ENCODE measurements at places on chromosomes 6 and 20.

DNA sequence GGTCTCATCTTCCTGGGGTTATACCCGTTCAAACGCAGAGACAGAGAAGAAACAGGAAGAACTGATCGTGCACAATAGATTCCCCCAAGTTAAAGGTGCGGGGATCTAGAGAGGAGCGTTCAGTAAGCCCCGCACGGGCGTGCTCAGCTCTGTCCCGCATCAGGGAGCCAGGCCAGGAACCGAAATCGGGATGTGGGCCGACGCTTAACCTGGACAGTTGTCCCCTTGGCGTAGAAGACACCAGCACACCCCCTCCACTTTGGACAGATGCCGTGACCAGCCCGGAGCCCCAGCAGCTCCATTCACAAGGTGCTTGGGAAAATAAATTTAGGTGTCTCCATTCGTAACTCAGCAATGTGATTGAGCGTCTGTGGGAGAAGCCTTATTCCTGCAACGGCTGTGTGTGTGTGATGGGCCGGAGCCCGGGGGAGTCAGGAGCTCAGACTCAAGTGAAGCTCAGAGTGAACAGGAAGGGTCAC lies 24.0 kb upstream of the GATA5 start:
- DNase-seq: no peak

- no peak for DNase-seq
Measured at GRCh38 chr6:158631678-158632537, 12.6 kb downstream of the DYNLT1 start.

DNA sequence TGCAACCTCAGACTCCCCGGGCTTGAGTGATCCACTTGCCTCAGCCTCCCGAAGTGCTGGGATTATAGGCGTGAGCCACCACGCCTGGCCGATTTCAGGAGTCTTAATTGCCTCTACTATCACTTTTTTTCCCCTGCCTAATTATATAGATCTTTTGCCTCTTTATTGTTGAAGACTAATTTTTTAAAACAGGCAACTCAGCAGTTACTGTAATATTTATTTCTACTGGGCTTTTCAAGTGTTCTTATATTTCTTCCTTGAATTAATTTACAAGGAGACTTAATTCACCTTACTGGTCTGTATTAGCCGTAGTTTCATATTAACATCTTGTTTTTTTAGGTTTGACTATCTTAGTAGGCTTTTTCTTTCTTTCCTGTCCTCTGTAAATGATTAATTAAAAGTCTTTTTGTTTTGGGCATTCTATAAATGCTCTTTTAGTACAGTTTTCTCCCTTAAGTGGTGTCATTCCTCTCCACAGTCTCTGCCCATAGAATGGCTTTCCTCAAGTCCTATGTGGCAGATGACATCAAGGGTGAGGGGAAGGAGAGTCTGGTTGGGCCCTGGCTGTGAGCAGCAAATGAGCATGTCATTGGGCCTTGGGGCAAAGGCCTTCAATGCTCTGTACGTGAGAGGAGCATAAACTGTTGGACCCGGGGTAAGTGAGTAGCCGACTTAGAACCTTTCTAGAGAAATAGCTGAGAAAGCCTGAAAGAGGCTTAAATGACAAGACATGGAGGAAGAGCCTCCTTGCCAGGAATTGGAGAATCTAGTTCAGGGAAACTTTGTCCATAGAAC lies 36.0 kb downstream of the ANKS1A start:
- DNase-seq: no peak

GRCh38 chr20:40309731-40310130 lies 379.3 kb downstream of the MAFB start:
- no peak for DNase-seq

DNA sequence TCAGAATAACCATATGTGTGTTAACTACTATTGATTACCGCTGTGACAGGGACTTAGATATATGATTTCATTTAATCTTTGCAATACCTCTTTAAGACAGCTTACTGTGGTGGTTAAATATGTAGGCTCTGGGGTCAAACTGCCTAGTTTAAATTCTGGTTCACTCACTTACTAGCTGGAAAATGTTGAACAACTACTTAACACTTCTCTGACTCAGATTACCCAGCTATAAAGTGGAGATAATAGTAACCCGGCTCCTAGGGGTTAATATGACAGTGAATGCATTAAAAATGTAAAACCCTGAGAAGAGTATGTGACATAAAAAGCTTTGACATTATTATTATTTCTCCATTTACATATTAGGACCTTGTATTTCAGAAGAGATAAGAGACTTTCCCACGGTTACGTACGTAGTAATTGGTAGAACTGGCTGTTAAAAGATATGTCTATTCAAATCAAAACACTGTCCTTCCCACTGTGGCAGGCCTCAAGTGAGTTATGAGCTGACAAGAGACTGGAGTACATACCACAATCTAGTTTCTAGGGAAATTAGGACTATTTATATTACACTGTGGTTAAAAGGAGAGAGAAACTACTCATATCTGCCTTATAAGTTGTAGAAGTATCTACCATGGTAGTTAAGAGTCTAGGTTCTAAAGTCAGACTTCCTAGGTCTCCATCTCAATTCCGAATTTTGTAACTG lies 4.4 kb upstream of the PLCB1 start:
- no peak for DNase-seq

- no peak for DNase-seq
Measured at GRCh38 chr6:44061375-44062104, 65.7 kb downstream of the MRPL14 start.

- no peak for DNase-seq
Measured at GRCh38 chr6:166153966-166154365, 13.7 kb downstream of the TBXT start.

DNA sequence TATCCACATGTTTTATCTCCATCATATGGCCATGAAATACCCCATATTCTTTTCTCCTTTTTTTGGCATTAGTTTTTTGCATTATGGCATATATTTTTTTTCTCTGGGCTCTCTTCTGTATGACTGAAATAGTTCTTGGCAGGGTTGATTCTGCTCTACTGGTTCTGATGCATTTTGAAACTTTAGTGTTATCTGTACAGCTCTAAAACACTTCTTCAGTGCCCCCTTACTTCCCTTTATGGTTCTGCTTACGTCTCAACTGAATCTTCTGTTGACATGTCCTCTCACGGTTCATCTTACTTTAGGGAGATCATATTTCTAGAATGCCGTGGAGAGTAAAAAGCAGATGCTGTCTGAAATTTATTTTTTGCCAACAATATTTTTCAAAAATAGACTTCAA lies 23.2 kb upstream of the TXNDC5 start:
- DNase-seq: no peak

Measured in activated CD4-positive, CD25-positive, alpha-beta regulatory T cell treated with anti-CD3 and anti-CD28 coated beads, Interleukin-2, amount 50 U/mL, for 16 hours (primary cell).